Activated CD4-positive, alpha-beta T cell treated with anti-CD3 and anti-CD28 coated beads, Interleukin-2, Interleukin-6, amounts not matched to agents 100 ng/mL and 50 ng/mL, durations not matched to agents 16 hours and 8 hours (primary cell): ENCODE measurements at places on chromosomes 13 and 19.

DNA sequence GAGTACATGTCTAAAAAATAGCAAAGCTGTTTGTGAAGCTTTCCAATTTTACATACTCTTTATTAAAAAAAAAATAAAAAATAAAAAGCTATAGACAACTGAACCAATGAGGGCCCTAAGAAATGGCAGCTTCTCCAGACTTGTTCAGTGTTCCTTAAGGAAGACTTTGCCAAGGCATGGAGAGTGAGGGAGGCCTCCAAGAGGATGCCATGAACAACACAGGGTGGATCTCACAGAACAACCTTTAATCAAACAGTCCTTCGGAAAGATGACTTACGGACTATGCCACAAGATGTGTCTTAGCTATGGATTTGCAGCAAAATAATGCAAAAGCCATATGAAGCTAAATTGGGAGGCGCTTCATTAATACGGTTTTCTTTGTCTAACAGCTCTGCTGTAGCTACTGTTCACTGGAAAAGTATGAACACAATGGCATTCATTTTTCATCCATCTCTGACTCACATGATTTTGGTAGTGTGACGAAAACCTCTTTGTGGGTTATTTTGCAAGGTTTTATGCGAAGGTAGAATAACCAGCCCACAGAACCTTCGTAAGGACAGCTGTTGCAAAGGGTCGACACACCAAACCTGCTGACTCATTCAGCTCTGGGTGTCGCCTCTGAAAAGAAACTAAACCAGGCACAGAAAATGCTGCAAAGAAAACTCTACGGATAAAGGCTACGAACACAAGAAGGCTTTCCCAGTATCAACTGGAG, 27.7 kb downstream of the EFNB2 start:
- DNase-seq = peak; percentile 33

- DNase-seq = no peak
Measured at GRCh38 chr19:50777830-50778303, 7.6 kb downstream of the GPR32 start.

DNA sequence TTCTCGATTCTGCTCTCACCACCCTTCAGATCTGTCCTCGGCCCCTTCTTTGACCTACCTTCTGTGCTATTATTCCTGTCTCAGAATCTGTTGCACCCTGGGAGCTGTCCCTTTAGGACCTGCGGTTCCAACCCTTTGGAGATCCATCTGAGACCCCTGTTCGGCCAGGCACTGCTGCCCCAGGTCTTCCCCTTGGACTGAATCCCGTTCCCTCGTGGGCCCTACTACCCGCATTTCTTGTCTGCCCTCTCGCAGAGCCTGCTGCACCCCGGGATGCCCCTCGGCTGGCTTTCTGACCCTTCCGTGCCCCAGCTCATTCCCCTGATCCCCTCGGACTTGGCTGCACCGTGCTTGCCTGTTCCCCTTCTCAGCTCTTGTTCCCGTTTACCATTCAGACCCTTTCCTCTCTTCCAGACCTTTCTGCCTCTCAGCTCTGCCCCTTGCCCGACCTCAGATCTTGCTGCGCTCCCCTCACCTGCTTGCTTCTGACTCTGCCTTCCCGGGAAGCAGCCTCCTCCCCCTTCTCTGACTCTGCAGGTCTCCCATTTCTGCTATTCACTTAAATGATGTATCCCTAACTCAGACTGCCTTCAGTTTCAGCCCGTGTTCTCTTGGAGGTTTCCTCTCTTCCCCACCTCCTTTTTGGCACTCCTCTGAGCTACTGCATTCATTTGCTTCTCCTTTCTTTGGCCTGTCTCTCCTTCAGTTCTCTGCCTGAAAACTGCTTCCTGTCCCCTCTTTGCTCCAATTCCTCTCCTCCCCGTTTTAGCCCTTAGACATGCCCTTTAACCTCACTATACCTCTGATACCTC, 1.1 kb downstream of the ARHGAP35 start:
- DNase-seq = peak; percentile 25

DNA sequence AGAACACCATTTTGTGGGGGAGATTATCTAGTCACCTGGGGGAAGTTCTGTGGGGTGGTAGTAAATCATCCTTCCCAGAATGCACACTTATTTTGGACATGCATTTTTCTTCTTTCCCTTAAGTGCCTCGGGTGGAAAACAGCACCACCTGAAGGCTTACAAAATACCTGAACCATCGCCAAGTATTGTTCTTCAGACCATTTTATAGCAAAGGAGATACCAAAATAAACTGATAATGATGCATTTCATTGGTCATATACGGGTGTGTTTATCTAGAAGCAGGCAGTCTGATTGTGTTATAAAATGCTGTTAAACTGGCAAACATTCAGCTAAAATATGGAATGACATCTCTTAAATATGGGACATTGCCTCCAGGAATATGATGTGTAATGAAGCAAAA, 1034.7 kb downstream of the SLITRK1 start:
- no peak for DNase-seq

DNA sequence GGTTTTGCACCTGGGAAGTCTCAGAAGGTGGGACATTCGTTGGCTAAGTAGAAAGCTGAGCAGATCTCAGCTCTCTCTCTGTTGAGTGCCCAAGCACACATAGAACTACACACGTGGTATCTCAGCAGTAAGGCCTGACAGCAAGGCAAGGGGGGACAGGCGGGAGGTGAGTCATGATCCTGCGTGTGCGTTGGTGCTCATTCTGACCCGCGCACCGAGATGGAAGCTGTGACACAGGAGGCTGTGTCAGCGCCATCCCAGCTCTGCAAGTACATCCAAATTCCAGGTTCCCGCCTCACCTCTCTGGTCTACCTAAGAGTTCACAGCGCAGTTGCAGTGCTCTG, 135.7 kb downstream of the USP12 start:
- no peak for DNase-seq

DNA sequence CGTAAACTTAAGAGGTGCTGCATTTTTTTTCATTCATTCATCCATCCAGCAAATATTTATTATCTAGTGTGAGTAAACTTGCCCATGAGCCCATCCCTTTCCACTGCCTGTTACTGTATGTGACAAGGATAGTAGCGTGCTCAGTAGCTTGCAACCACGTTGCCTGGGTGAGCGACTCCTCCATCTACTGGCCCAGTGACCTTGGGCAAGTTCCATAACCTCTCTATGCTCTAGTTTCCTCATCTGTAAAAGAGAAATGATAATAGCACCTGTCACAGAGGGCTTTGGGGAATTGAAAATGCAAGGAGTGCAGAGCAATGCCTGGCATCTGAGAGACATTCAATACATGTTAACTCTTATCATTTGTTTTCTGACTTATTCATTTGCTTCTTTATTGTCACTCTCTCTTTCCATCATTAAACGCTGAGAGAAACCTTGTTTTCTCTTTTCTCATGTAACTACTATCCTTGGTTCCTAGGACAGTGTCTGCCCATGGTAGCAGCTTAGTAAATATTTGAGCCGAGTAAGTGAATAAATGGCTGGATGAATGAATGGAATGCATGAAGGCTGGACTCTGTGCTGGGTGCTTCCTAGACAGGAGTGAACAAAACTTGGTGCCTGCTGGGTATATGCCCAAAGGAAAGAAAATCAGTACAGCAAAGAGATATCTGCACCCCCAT, 19.9 kb downstream of the LRCH1 start:
- no peak for DNase-seq

GRCh38 chr13:40672765-40673397, 6.4 kb upstream of the FOXO1 start:
- DNase-seq = no peak

- no peak for DNase-seq
Measured at GRCh38 chr19:34534206-34534605, 52.6 kb downstream of the WTIP start.
